ENCODE measurements at places on chromosomes 12 and 14.

- DNase-seq = no peak
Measured at GRCh38 chr12:52432559-52433207, 1.5 kb downstream of the KRT75 start.

- DNase-seq = peak; percentile 89
Measured at GRCh38 chr12:122646517-122647217, 56.5 kb downstream of the HCAR2 start.

DNA sequence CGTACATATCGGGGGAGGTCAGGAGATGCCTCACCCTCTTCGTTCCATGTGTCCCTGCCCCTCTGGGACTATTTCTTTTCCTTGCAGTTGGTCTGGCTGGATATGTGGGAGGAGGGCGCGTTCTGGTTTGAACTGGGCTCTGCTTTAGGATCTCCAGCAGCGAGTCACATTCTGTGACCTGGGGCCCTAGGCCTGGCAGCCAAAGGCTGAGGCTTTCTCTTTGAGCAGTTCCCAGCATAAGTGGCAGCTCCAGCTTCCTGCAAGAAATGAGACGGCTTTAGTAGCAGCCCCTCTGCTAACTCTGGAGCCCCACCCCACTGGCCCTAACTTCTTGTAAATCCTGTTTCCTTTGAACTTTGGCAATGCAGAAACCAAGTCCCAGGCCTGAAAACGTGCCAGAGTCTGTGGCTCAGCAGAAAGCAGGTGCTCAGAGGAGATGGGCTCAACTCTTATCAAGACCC is 274.8 kb downstream of the DPF3 start:
- no peak for DNase-seq

GRCh38 chr12:123916729-123917128 is 55.9 kb downstream of the CCDC92 start:
- no peak for DNase-seq

- DNase-seq = no peak
Measured at GRCh38 chr12:109058773-109059172, 6.4 kb downstream of the USP30 start.
